Choroid plexus epithelial cell (primary cell): ENCODE measurements at places on chromosomes 13 and 19.

GRCh38 chr19:17575871-17576757 lies 20.7 kb downstream of the COLGALT1 start:
- no peak for DNase-seq

GRCh38 chr13:27334774-27335435 lies 64.3 kb downstream of the RASL11A start:
- peak; percentile 52 for DNase-seq

GRCh38 chr13:110248449-110249143 lies 58.4 kb downstream of the COL4A1 start:
- no peak for DNase-seq

DNA sequence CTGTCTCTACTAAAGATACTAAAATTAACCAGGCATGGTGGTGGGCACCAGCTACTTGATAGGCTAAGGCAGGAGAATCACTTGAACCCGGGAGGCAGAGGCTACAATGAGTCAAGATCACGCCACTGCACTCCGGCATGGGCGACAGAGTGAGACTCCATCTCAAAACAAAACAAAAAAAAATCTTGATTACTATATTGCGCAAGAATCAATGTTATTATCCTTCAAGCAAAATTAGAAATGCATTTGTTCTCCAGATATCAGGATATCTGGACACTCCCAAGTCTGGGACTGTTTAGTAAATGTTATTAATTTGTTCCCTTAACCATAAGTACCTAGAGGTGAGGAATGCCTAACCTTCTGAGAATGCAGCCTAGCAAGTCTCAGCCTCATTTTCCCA lies 992.2 kb upstream of the PCDH20 start:
- DNase-seq: no peak

- no peak for DNase-seq
Observed at GRCh38 chr19:38635483-38636399, 11.7 kb upstream of the ACTN4 start.

- no peak for DNase-seq
Observed at GRCh38 chr13:53672005-53672404, 643.4 kb downstream of the OLFM4 start.

GRCh38 chr19:16144216-16144581 lies 714 bp downstream of the HSH2D start:
- no peak for DNase-seq

DNA sequence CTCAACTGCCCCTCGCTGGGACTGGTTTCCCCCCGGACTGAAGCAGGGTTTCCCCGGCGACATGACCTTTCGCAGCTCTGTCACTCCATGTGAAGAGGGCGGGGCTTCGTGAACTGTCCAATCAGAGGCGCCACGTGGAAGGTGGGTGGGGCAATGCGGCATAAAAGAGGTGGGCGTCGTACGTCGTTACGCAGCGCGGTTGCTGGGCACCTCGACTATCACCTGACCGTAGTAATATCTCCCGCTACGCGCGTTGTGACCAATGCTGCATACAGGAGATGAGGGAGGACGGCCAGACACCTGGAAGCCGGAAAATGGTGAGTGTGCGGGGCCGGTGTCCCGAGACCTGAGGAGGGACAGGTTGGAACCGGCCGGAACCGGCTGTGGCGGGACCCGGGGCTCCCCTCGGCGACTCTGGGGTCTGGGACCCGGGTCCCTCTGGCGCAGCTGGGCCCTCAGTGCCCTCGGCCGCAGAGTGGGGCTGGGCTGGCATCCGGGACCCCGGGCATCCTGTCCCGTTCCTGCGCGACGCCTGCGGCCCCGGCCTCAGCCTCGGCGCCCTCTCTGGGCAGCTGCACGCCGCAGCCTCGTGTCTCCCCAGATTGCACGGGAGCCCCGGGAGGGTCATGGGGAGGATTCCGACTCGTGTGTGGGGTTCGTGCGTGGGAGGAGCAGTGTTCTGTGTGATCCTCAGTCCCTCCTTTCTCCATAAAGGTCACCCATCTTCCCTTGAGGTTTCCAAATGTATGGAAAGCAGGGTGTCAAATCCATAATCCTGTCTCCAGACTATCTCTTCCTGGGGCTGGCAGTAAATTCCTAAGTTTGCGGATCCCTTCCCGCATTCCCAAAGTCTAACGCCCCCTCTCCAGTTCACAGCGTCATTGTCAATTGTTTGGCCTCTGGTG lies 32.2 kb downstream of the ZNF136 start:
- DNase-seq: peak; percentile 79

- DNase-seq: peak; percentile 16
Observed at GRCh38 chr19:23203841-23204344, 46.3 kb downstream of the ZNF724 start.

DNA sequence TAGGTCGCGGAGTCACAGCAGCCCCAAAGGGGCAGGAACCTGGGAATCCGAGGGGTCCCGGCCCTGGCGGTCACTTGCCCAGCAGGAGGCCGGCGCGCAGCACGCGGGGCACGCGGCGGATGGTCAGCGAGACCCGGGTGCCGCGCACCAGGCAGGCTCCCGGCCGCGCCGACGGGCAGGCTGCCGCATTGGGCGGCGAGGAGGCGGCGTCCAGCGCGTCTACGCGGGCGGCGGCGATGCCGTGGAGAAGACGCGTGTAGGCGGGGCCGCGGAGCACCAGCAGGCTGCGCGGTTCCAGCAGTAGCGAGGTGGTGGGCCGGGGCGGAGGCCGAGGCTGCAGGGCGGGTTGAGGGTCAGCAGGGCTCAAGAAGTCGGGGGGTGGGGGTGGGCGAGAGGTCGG lies 607 bp upstream of the SYNE4 start:
- peak; percentile 64 for DNase-seq

DNA sequence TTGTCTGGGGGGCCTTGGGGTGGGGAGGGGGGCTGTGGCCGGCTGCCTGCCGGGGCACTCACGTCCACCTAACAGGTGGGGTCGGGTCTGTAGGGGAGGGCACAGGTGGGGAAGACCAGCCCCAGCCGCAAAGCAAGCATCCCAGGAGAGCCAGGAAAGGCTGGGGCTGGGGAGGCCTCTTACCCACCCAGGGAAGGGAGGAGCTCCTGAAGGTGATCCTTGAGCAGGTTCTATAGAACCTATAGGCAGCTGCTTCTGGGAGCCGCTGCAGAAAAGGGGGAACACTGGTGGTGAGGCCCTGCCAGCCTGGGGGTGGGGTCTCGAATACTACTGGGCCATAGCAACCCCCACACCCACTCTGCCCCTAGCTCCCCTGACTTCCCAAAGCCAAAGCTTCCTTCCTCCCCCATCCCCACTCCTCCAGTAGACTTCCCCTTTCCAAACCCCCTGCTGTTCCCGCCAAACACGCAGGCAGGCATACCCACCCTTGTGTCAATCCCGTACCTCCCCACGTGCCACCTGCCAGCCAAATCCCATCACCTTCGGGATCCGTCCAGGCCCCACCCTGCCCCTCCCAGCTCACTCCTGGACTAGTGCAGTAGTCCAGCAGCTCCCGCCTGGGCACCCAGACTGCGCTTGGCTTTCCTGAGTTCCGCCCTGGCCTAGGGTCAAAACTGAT lies 5.6 kb downstream of the KLF16 start:
- DNase-seq: no peak

GRCh38 chr13:40963927-40964326 lies 55.2 kb downstream of the ELF1 start:
- peak; percentile 66 for DNase-seq
